ENCODE measurements at places on chromosomes 13 and 19.

DNA sequence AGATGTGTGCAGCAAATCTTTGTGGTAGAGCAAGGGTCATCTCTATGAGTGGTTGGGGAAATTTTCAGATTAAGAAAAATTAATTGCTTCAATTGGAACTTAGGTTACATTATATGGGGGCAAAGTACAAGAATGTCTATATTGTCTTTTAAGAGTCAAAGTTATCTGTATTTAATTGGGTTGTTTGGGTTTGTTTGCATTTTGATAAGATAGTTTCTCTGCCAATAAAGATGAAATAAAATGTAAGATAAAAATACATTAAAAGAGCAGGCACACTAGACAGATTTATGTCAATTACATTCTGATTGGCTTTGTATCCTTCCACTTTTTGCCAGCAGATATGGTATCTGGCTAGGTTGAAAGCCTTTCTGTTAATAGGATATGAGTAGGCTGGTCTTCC, 317.2 kb downstream of the OXGR1 start:
- no peak for DNase-seq

GRCh38 chr19:11382898-11383705, 1.0 kb downstream of the EPOR start:
- no peak for DNase-seq

DNA sequence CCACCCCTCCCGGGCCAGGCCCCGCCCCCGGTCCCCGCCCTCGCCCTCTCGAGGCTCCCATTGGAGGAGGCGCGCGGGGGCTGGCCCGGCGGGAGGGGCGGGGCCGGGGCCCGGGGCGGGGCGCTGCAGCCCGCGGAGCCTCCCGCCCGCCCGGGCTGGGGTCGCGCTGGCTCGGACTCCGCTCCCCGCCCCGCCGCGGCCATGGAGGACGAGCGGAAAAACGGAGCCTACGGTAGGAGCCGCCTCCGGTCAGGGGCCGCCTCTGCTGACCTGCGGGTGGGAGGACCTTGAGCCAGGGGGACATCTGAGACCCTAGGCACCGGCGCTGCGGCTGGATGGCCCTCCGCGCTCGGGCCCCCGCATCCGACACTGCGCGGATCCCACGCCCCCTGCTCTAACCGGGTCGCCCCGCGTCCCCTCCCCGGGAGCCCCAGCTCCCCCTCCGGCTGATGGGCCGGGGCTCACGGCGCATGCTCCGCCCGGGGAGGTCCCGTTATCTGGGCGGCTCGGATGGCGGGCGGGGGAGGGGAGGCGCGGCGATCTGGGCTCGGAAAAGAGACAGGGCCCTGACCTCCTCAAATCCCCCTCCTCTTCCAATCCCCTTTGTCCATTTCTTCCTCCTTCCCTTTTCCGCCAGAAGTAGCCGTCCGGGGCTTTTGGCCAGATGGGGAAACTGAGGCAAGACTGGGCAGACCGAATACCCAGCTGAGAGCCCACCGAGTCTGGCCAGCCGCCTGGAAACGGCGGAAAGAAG, 15.4 kb upstream of the AP1M2 start:
- peak; percentile 89 for DNase-seq

DNA sequence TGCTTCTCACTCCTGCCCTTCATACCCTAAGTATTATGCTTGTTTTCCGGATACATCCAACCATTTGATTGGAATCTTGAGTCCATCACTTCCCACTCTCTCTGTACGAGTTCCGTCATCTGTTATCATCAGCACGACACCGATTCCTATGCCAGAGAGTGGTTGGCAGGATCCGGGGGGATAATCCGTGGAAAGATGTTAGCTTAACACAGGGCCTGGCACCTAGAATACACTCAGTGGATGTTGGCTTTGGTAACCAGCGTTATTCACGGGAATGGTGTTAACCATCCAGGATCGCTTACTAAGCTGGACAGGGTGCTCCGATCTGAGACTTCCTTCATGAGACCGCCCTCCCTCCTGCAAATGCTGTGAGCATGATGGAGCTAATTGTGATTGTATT, 12.4 kb downstream of the VSTM2B start:
- DNase-seq = no peak

- DNase-seq = no peak
These were observed 605.8 kb downstream of the PCDH9 start for GRCh38 chr13:66624302-66624701.

DNA sequence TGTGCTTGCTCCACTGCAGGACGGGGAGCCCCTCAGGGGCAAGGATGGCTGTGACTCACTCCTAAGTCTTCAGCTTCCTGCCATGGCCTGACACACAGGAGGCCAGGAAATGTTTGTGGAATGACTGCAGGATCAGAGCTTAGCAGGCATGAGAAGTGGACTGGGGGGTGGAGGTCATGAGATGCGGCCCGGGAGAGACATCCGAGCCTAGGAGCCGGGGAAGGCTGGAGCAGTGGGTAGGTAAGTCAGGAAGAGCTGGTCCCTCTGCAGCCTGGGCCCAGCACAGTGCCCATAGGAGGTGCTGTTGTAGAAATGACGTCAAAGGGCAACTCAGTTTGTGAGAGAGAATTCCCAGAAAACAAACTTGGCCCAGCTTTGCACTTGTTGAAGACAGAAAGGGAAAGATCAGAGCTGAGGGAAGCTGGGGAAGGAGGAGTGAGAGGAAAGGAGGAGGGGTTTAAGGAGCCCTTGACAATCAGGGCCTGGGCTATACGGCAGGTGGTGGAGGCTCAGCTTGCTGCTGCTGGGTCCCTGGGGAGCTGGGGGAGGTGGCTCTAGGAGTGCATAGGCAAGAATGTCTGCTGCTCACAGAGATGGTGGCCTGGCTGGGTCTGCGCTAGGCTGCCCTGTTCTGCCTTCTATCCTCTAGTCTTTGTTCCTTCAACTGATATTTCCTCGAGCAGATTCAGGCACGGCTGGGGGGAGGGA, 18.5 kb downstream of the POU2F2 start:
- no peak for DNase-seq

- no peak for DNase-seq
These were observed 5.3 kb downstream of the GRAMD1A start for GRCh38 chr19:35005256-35005977.
